ENCODE measurements at places on chromosomes 11 and 22.

GRCh38 chr11:31903225-31904074 lies 92.3 kb upstream of the PAX6 start:
- DNase-seq, result no peak

DNA sequence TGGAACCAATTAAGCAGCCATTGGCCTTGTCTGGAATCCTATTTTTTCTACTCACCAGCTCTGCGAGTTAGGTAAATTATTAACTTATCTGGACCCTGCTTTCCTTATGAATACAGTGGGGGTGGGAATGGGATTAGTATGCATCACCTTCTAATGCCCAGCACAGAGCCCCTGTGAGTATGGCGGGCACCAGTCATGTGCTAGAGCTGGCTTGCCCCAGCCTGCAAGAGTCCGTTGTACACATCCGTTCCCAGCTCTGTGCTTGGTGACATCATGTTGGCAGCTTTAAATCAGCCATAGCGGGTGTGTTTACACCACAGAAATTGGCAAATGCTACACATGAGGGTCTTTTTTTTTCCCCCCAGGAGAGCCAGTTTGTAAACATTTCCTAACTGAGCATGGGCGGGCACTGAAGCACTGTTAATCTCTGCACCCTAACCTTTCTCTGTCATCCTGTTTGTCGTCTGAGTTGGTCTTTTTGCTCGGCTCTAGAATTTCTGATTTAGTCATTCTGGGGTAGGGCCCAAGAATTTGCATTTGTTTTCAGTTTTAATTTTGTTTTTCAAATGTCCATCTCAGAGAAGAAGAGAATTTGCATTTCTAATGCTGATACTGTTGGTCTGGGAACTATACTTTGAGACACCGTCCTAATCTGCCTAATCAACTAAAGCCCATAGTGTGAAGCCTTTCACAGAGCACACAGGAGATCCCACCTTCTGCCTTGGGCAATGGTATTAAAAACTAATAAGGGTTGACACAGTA lies 130.3 kb upstream of the TBCEL start:
- DNase-seq, result no peak

- DNase-seq, result no peak
Measured at GRCh38 chr22:46010951-46011626, 34.1 kb upstream of the WNT7B start.

- DNase-seq, result no peak
Measured at GRCh38 chr11:18308242-18308641, 13.7 kb downstream of the HPS5 start.

GRCh38 chr11:74044538-74044937 lies 35.7 kb upstream of the UCP3 start:
- no peak for DNase-seq

DNA sequence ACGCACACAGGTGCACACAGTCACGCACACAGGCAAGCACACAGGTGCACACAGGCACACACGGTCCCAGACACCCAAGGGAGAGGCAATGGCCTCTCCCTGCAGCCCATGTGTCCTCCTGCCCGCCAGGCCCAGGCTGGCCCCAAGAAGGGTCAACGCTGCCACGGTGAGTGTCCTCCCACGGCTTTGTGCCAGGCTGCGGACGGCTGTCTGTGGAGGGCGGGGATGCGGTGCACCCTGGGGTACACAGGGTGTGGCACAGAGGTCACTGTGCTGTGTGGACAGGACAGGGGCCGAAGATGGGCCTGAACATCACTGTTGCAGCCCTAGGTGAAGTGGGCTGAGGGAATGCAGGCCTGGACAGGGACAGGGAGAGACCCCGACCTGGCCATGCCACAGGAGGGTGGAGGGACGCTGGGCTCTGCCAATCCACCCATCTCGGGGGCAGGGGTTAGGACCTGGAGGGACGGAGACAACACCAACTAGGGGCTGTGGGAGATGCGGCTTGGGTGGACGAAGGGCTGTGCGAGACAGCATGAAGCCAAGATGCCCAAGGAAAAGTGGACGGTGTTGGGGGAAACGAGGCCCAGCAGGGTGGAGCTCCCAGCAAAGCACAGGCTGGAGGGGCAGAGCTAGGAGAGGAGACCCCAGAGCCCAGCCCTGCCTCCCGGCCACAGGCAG lies 523.8 kb downstream of the BRD1 start:
- no peak for DNase-seq

- no peak for DNase-seq
Measured at GRCh38 chr22:44574057-44574639, 76.1 kb upstream of the RTL6 start.

GRCh38 chr11:35751664-35752061 lies 89.1 kb downstream of the TRIM44 start:
- DNase-seq, result no peak

GRCh38 chr22:46737105-46737975 lies 712 bp downstream of the CERK start:
- peak; percentile 58 for DNase-seq

- no peak for DNase-seq
Measured at GRCh38 chr11:94675239-94675638, 92.9 kb upstream of the AMOTL1 start.

- no peak for DNase-seq
Measured at GRCh38 chr11:60371854-60372253, 6.5 kb upstream of the MS4A7 start.

DNA sequence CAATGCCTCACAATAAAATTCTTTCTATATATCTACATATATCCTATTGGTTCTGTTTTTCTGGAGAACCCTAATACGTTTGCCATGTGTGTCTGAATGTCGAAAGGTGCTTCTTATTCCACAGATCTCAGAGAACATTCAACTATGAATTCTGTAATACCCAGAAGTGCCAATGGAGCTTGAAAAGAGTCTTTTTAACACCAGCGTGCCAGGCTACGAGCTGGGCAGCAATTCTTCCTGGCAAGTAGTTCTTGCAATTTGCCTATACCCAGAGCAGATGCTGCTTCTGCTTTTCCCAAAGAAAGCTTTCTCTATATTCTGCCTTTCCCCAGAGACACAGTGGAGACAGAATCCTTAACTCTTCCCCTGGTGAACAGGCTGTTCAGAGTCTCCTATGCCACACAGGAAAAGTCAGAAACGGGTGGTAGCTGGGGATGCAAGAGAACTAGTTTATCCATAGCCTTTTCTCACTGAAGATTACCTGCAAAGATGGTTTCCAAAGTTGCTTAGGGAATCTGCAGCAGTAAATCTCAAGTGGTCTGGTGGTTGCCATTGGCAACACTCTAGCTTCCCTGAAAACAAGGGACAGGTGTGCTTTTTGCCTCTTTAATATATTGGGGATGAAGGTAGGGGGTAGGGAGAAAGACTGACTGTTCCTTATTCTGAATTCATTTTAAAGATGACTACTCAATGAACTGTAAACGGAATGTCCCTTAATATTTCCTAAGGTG lies 16.8 kb upstream of the PAFAH1B2 start:
- DNase-seq, result no peak

DNA sequence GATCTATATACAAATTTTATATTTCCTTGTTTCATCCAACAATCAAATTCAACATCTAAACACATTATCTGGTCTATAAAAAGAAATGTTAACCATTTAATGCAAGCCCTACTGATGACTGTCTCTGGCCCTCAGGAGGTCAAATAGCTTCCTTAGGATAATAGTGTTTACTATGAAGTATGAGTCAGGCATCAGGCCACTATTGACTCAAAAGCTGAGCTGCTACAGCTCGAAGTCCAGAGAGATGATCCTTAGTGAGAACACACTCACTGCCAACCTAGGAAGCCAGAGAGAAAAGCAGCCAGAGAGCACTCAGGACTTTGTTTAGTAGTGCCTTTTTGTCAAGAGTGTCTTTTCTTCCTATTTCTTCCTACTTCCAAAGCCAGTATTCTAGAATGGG lies 171.8 kb downstream of the SOX6 start:
- DNase-seq, result no peak

GRCh38 chr22:23353696-23354095 lies 173.4 kb downstream of the BCR start:
- DNase-seq, result no peak

DNA sequence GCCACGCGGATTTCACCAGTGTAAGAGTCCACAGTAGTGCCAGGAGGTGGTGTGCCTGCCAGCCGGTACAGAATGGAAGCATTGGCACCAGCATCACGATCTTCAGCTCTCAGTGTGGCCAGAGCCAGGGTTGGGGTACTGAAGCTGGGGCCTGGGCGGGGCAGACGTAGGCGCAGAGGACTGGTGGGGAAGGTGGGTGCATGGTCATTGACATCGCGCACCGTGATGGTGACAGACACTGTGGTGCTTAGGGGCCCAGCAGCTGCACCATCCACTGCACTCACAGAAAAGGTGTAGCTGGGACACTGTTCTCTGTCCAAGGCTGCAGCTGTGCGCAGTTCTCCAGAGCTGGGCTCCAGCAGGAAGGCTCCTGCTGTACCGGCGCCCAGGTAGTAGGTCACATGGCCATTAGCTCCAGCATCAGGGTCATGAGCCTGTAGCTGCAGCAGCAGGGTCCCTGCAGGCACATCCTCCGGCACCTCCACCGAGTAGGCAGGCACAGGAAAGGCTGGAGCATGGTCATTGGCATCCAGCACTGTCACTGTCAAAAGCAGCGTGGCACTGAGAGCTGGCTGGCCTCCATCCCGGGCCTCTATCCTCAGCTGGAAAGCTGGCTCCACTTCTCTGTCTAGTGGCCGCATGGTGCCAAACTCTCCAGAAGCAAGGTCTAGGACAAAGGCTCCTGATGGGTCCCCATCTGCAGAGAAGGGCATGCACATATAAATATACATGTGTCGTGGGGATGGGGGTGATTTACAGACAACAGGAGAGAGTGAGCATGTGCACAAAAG lies 7.9 kb upstream of the TPP1 start:
- no peak for DNase-seq

DNA sequence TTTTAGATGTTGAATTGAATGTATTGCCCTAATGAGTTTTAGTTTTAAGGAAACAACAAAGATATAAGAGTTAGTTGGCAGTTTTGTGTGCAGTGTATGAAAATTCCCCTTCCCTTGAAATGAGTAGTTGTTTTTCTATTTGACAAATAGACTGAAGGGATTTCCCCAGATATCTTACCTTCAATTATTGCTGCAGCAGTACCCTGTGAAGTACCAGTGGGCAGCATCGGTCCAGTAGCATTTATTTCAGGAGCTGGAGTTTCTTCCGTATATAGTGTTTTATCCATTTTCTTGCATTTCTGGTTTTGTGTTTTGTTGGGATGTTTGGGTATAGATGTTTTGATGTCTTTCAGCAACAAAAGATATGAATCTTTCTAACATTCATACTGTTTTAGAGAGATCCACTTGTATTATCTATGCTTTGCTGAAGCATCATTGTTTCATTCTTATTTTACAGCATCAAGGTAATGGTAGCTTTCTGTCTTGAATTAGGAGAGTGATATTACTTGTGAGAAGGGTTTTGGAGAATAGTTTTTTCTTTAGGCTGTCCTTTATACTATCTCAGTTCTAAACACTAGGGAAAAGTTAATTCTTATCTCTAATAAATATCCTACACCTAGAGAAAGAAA lies 7.4 kb downstream of the KMT2A start:
- DNase-seq, result no peak
